ENCODE measurements at places on chromosomes 12 and 14.

DNA sequence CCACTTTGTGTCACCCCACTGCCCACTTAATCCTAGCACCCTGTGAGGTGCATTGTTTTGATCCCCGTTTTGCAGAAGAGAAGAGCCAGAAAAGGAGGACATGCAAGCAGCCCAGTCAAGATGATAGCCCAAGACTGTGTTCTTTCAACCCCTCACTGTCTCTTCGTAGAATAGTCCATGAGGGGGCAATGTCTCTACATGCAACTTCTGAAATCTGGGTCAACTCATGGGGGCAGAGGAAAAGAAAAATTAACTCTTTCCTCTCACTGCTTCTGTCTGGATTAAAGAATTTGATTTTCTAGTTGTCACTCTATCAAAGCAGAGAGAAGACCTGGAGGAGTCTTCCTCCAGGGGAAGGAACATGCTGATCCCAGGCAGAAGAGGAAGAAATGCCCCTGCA, 229.6 kb upstream of the NOS1 start:
- no peak for DNase-seq

DNA sequence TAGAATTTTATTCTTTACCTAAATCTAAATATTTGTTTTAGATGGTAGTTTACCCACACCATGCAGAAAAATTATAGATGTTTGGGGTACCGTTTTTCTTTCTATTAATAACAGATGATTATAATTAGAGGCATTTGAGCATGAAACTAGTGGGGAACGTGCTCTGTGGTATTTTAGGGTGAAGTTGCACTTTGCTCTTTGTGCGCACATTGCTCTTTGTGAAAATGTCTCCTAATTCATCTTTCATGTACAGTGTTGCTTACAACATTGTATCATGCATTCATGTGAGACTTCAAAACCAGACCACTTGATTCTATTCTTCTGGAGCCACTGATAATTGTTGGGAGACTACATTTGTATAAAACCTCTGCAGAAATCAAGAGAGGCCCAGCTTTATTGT, 449.1 kb upstream of the RGS6 start:
- DNase-seq: no peak

GRCh38 chr12:4894019-4894418, 15.7 kb upstream of the KCNA1 start:
- DNase-seq: no peak

DNA sequence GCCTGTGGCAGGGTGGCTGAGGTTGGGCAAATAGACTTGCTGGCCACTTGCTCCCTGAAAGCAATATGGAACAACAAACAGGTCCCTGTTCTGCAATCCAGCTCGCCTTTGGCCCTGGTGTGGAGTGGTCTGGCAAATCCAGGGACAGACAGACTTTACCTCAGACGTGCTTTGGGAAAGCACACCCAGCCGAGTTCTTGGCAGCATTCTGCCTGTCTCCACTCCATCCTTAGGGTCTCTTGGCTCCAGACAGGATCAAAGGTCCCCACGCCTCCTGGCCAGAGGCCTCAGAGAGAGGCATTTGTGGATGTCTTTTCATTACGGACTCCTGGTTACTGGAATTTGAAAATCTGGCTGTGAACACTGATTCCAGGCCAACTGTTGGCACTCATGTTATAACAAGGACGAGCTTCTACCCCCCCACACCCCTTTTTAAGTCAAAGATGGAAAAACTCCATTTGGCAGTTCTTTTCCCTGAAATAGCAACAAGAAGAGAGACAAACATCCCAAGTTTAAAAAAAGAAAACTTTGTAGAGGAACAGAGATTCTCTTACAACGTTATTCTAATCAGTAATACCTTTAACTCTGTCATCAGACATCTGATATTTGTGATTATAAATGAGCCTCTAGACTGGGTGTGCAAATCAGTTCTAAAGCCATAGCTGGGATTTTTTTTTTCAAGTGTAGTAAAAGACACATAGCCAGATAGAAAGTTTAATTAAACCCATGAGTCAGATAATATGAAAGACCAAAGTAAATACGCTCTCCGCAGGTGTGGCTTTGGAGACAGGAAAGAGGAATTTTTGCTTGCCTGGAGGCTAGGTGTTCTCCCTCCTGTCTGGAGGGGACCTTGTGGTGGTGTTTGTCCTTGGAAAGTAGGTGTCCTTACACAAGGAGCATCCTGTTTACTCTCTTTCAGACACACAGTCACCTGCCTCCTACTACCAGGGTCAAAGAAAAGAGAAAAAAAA, 60.7 kb downstream of the GALNT8 start:
- DNase-seq: no peak

GRCh38 chr14:75993567-75994041, 8.0 kb downstream of the IFT43 start:
- DNase-seq: no peak

- no peak for DNase-seq
Measured at GRCh38 chr14:59214702-59215302, 26.3 kb downstream of the DAAM1 start.

- no peak for DNase-seq
Measured at GRCh38 chr14:67882986-67883555, 63.5 kb downstream of the RAD51B start.

DNA sequence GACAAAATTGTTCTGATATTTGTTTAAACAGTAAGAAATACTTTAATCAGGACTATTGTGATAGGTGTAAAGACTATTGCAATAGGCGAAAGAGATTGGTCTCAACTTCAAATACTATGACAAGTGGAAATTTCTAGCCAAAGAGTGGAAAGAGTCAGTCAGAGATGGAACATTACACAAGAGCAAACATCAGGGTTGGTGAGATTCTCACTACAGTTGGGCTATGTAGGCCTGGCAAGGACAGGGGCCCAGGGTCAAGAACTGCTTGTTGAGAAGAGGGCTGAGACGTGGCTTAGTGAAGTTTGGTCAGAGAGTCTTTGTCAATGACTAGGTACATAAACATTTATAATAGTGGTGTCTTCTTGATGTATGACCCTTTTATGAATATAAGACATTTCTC, 19.4 kb downstream of the CAND1 start:
- no peak for DNase-seq

GRCh38 chr12:43653917-43654316, 101.9 kb upstream of the ADAMTS20 start:
- DNase-seq: no peak

GRCh38 chr14:97413022-97413539, 615.9 kb downstream of the VRK1 start:
- DNase-seq: no peak

DNA sequence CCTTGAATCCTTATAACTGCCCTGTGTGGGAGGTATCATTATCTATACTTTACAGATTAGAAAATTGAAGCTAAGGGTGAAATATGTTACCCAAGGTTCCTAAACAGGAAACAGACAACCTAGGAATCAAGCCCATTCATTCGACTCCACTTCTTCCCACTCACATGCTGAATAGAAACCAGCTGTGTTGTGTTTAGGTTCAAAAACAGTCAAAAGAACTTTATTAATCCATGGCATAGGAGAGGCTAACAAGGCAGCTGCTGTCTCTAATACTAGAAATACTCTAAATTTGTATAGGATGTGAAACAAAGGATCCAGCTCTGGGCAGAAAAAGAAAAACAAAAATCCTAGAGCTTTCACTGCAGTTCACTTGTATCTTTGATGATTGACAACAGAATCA, 9.9 kb downstream of the AMDHD1 start:
- DNase-seq: no peak

DNA sequence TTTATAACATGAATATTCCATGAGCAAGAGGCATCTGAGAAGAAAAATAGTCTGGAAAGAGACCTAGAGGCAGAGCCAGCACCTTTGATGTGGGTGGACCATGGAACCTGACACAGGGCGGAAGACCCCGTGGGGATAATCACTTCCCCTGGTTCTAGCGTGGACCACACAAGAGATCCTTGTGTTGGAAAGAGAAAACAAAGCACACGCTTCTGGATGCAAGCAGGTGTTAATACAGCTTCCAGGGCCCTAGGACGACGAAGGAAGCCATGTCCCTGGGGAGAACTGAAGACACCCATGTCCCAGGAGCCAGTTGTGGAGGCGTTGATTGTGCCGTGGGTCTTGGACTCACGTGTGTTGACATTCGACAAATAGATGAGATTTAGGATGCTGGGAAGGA, 102.9 kb downstream of the ADGRD1 start:
- no peak for DNase-seq

DNA sequence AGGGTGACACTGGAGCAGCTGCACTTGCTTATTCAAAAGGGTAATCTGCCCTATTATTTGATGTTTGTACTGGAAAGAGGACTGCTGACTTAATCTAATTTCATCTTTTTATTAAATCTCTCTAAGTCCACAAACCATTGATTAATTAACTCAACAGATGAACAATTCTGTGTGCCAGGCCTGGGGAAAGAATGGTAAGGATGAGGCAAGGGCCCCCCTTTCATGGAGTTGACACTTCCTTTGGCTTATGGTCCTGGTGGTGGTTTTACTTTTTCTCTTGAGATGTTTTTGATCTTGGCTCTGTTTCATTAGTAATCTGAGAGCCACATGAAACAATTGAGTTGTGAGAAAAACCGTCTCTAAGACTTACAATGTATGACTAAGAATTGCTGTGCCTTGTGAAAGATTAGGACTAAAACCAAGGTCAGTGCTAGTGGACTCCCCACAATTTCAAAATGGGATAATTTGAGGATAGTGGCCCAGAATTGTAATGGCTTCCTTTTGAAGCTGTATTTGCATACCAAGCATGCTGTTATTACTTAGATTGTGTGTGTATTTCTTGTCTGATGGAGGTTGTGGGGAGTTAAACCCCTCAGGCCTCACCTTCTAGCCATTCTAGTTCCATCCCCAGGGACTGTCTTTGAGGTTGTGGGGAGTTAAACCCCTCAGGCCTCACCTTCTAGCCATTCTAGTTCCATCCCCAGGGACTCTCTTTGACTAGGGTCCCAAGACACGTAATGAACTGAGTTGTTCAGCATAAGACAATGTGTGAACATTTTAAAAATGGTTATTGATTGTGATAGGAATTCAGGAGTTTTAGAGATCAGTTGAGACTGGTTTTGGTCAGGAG, 52.5 kb upstream of the EVL start:
- no peak for DNase-seq

DNA sequence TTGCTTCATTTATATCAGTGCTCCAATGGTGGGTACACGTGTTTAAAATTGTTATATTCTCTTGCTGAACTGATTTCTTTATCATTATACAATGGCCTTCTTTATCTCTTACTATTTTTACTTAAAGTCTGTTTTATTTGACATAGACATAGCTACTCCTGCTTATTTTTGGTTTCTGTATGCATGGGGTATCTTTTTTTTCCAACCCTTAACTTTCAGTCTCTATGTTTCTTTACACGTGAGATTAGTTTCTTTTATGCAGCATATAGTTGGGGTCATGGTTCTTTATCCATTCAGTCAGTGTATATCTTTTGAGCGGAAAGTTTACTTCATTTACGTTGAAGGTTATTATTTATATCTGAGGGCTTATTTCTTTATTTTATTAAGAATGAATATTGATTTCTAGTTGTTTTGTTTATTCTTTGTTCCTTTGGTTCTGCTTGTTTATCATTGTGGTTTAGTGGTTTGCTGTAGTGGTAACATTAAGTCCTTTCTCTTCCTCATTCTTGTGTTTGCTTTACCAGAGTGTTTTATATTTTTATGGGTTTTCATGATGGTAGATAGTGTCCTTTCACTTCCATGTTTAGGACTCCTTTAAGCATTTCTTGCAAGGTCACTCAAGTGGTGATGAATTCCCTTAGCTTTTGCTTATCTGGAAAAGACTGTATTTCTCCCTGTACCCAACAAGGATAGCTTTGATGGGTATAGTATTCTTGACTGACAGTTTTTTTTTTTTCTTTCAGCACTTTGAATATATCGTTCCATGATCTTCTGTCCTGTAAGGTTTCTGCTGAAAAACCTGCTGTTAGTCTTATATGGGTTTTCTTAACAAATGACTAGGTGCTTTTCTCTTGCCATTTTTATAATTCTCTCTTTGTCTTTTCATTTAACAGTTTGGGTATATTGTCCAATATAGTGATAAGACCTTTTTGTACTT, 38.3 kb upstream of the FAR2 start:
- DNase-seq: no peak

DNA sequence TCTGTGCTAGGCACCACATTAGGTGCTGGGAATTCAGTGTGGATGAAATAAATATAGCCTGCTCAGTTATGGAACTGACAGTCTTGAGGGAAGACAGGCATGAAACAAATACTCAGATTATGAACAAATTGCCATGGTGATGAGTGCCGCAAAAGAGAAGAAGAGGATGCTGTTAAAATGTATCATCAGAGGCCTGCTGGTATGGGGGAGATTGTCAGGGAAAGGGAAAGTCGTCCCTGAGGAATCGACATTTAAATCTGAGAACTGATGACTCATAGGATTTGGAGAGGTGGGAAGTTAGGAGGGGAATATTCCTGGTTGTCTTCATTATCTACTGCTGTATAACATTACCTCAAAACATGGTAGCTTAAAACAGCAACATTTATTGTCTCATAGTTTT, 42.0 kb downstream of the PPP1R36 start:
- no peak for DNase-seq

- no peak for DNase-seq
Measured at GRCh38 chr14:59044707-59045106, 143.8 kb upstream of the DAAM1 start.

- no peak for DNase-seq
Measured at GRCh38 chr12:99119943-99120342, 474.9 kb downstream of the APAF1 start.

- no peak for DNase-seq
Measured at GRCh38 chr14:99752486-99753121, 40.6 kb upstream of the EML1 start.

GRCh38 chr14:34983786-34984185, 994 bp downstream of the SRP54 start:
- no peak for DNase-seq

DNA sequence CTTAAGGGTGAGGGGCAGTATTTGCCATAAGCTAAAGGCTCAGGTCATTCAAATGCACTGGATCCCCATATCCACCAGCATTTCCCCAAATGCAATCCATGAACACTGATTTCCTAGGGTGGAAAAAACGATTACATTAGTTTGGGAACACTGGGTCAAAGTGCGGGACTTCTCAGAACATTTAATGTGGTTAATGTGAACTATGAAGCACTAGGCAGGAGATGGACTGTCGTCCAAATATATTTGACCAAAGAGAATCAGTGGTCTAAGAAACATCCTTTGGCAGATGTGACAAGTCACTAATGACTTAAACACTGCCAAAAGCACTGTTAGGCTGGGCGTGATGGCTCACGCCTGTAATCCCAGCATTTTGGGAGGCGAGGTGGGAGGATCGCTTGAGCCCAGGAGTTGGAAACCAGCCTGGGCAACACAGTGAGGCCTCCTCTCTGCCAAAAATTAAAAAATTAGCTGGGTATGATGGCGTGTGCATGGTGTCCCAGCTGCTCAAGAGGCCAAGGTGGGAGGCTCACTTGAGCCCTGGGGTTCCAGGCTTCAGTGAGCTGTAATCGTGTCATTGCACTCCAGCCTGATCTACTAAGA, 205.4 kb downstream of the CALM1 start:
- DNase-seq: no peak

- DNase-seq: no peak
Measured at GRCh38 chr12:121749267-121749666, 36.7 kb downstream of the TMEM120B start.

DNA sequence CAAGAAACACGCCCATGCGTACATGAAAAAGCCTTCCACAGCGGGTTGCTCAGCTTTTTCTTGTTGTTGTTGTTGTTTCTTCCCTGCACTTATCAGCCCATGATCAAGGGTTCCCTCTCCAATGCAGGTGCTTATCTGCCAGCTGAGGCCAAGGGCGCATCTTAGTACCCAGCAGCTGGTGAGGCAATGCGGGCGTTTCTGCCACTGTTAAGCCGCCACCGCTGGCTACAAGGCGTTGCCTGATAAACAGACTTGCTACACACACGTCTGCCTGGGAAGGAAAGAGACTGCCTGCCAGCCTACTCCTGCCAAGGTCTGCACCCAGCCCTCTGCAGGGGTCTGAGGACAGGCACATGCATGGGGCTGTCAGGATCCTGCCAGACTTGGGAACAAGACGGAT, 345.9 kb downstream of the BCL11B start:
- DNase-seq: no peak
